ENCODE measurements at places on chromosomes 16 and 17.

DNA sequence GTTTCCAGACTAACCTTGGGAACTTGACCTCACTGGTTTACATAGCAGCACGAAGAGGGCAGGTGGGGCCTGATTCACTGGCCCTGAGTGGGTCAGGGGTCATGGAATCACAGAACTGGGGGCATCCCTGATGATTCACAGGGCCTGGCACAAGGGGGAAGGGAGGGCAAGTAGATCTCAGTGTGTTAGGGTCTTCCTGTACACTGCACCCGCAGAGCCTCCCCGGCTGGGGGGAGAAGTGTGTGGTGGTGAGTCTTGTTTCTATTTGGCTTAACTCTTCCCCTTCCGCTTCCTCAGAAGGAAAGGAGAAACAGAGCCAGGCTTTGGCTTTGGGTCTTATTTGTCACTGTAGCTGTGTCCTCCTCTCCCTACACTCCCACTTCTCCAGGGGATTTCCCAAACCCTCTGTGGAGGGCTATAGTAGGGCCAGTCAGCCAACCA lies 3.7 kb downstream of the STARD3 start:
- DNase-seq: no peak

DNA sequence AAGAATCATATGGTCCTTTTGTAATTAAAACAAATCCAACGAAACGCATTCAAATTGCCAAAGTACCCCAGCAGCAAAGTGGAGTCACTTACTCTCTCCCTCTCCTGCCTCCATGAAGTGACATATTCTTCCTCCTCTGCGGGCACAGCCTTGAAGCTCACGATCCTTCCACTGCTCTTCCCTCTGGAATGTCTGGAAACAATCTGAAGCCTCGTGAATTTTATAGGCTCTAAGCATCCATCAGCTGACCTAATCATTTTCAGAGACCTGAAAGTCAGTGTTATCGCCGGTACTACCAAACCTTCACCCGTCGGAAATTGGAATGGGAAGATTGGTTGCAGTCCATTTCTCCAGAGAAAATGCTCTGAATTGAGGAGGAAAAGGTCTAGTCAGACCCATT lies 134.5 kb upstream of the FOXF1 start:
- no peak for DNase-seq

DNA sequence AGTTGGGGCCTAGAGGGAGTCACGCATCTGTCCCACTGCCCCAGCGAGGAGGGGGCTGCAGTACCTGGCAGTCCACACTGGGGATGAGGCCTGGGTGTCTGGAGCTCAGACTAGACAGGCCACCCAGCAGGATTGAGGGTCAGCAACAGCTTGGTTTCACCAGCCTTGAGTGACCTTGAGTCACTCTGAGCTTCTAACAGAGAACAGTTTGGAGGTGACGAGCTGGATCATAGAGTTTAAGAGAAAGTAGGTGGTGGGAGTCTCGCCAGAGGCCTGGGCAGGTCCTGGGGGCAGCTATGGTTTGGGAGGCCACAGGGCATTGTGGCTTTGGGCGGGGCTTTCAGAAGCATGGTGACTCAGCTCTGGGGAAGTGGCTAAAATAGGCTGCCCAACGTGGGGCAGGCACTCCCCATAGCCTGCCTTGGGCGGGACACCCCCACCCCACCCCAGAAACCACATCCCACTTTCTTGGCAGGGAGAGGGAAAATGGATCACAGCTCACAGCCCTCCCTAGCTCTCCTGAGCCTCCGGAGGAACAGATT lies 20.5 kb downstream of the CDC42EP4 start:
- no peak for DNase-seq

DNA sequence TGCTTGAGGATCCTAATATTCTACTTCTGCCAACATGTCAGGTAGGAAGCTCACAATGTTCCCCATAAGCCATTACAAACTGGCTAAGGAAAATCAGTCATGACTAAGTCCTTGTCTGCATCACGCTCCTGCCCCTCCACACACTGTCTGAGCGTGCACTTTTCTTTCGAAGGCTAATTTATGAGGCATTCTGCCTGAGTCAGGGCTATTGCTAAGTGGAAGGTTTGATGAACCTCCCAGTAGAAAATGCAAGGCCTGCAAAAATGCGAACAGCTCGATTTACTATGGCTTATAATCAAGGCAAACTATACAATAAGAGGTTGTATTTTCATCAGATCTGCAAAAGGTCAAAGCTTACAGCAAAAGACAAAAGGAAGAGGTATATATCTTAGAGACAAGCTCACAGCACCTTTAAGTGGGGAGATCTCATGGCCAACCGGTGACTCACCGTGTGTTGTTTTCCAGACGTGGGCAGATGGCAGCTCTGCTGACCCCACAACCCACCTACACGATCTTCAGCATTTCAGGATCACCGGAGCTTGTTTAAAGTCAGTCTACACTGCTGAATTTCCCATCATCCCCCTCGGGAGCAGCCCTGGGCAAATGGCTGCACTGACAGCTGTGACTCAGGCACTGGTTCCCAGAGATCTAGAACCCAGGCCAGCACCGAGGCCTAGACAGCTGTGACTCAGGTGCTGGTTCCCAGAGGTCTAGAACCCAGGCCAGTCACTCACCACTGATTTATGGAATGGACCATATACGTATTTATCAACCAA lies 26.1 kb downstream of the MEAK7 start:
- DNase-seq: no peak

DNA sequence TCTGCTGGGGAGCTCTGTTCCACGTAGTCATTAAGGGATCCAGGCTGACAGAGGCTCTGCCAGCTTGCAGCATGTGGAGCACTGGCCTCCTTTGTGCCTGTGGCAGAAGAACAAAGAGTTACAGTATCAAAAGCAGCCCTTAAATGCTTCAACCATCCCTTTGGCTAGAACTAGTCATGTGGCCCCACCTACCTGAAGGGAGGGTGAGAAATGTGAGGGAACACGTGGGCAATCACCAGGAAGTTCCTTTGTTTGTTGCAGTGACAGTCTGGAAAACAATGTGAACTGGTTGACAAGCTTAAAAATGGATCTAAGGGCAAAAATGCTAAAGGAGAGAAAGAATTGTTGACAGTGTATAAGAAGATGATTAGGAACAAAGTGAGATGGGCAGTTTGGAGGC lies 290.4 kb upstream of the HSBP1 start:
- DNase-seq: no peak

DNA sequence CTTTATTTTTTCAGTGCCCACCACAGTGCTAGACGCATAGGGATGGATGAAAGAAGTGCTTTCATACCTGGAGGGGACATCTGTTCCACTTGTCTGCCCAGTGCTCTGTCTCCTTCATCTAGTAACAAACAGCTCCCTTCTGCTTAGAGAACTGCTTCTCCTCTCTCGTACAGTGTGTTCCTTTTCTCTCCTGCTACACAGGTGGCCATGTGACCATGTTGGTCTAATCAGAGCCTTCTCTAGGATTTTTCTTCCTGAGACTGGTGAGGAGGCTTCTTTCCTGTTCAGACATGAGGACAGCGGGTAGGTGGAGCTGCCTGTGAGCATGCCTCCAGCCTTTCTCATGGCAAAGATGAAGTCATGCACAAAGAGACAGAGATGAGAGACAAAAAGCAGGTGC lies 182.7 kb downstream of the TMEM132E start:
- DNase-seq: no peak

DNA sequence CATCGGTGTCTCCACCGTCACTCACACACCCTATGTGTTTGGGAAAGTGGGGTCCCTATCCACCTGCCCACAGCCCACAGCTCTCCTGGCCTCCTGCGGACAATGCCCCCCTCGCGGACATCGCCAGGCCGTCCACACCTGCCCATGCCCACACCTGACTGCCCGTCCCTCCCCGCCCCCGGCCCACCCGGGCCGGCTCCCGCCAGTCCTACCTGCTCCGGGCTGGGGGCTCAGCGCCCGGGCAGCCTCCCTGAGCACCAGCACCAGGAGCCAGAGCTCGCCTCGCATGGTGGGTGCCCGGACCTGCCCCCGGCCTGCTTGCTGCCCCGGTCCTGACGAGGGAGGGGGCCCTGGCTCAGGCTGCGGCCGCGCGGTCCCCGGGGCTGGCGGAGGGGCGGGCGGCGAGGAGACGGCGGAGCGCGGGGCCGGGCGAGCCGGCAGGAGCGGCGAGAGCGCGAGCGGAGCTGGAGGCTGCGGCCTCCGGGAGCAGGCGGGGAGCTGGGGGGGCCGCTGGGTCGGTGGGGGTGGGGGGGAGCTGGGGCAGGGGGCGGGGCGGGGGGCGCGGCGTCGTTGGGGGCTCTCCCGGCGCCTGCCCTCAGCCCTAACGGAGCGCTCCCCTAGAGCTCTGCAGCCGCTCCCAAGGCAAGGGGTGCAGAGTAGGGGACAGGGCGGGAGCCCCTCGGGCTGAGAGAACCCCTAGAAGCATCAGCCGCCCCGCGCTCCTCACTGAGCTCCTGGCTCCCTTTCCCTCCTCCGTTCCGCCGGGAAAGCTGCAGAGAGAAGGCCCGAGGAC lies at the start of gene PLXDC1:
Gene PLXDC1, minus strand, starts transcription at position 488 of the 793 bp plus-strand sequence. Its CDS starts 200 bp downstream, at position 288.
- DNase-seq: no peak

DNA sequence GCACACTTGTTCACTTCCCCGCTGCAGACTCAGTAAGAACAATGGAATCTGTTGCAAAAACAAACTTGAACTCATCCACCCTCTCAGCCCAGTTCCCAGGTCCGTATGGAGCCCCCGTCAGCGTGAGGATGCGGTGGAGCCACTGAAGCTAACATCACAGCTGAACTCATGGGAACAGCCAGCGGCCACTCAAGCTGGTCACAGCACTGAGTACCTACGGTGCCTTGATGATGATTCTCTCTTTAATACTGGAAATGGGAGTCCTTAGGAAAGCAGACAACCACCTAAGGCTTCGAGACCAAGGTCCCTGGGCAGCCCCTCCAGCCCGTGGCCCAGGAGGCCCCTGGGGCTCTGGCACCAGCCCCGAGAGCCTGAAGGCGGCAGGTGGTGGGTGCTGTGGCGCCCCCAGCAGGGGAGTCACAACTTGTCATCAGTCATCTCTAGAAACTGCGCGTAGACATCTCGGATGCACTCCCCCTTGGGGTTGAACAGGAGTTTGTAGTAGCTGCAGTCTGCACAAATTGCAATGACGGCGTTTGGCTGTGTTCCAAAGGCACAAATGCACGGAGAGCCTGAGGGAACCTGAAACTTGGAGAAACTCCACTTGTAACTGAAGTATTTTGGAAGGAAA lies 31.0 kb upstream of the RHOT1 start:
- DNase-seq: peak; percentile 19

DNA sequence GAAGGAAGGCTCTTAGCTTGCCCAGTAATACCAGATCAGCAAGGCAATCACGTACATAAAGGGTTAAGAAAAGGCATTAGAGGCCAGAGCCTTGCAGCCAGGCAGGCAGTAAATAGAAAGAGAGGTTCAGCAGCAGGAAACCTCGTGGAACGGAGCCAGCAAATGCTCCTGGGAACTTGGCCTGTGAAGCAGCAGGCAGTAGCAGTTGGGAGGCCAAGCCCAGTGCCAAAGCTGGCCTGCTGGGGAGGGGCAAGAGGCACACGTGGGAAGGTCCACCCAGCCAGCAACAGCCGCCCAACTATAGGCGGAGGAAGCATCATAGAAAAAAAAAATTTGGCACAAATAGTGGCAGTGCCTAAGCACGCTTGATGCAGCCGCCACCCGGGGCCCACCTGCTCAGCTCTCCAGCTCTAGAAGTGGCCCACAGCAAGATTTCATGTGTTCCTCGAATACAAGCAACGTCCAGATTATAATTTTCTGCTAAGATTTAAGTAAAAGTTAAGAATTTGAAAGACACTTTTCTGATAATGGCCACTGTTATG lies 2339.5 kb downstream of the TP53TG3F start:
- DNase-seq: no peak

- no peak for DNase-seq
These were observed 11.9 kb upstream of the PIK3R6 start for GRCh38 chr17:8879410-8879809.

DNA sequence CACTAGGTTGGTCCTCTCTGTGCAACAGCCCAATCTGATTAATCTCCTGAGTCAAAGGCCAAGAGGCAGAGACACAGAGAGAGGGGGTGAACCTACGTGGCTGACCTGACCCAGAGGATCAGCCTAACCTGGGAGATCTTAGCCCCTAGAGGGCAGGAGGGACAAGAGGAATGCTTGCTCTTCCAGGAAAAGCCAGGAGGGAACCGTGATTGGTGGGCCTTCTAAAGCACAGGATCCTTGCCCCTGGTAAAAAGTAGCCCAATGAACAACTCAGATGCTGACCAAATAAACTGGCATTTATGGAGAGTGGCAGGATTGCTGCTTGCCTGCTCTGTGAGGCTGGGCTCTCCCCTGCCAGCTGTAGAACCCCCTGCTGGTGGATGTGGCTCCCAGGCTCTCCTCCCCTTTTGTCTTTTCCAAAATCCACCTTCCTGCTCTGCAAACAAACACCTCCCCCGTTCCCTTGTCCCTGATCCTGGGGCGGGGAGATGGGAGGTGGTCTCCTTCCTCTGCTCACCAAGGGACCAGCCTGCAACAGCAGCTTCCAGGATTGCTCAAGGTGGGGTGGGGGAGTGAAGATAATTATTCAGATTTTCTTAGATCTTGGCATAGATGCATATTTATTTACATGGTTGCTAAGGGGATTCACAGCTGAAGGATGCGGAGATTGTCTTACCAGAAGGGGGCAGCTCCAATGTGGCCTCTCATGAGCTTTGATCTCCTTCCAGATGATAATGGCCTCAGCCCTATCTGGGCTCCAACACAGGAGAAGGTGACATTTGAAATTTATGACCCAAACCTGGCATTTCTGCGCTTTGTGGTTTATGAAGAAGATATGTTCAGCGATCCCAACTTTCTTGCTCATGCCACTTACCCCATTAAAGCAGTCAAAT lies 71.9 kb downstream of the SDR42E1 start:
- DNase-seq: no peak

- no peak for DNase-seq
These were observed 198.9 kb downstream of the ZFHX3 start for GRCh38 chr16:72848759-72849664.

DNA sequence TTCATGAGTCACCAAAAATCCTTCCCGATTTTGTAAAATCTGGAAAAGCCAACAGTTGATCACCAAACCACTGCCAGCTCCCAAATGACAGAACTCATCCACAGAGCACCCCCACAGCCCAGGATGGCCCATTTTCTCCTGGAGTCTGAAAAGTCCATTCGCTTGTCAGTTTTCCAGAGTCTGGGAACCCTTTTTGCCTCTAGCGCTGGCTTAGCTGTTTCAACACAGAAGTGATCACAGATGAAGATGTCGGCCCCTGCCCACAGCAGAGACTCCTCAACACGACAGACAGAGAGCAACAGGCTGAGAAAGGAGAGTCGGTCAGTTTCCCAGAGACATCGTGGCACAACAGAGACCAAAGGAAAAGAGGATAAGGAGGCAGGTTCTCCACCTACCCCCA lies 66.4 kb downstream of the NXN start:
- no peak for DNase-seq

All from activated CD4-positive, alpha-beta T cell treated with anti-CD3 and anti-CD28 coated beads, Interleukin-2, amount 50 U/mL, for 1 hour (primary cell).